ENCODE measurements at places on chromosomes 2 and 18.
A peak's percentile ranks its signal among the peaks of the same experiment; 100 is the strongest.

- no peak for DNase-seq
Observed at GRCh38 chr18:2736823-2737222, 81.3 kb downstream of the SMCHD1 start.

DNA sequence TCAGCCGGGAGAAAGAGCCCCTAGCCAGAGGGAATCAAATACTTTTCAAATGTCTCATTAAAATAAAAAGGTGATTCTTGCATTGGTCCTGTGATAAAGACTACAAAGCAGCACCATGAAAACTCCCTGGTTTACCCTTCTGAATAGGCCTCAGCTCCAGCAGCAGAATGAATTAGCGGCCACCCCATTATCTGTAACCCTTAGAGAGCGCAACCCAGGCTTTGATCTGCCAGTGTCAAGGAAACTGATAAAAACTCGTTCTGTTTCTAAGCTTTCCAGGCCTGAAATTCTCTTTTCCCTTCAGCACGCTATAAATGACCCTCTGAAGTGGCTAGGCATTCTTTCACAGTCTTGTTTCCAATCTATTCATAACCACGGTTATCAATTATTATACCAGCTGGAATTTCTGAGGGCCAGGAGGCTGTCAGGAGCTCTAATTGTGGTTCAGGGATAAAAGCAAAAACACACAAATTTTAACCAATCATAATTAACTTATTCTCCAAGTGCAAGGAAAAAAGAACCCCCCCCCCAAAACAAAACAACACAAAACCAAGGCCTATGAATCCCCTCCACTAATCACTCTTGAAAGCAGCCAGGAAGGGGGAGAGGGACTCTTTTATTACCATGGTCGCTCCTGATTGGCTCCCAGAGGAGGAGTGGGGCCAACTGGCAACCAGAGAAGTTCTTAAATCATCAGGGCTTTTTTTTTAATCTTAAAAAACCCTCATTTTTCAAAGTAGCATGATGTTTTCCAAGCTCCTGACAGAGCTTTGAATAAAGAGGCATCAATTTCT, 258.9 kb downstream of the CYRIA start:
- DNase-seq: no peak

- peak; percentile 12 for DNase-seq
Observed at GRCh38 chr2:3236300-3237045, 141.1 kb downstream of the EIPR1 start.

DNA sequence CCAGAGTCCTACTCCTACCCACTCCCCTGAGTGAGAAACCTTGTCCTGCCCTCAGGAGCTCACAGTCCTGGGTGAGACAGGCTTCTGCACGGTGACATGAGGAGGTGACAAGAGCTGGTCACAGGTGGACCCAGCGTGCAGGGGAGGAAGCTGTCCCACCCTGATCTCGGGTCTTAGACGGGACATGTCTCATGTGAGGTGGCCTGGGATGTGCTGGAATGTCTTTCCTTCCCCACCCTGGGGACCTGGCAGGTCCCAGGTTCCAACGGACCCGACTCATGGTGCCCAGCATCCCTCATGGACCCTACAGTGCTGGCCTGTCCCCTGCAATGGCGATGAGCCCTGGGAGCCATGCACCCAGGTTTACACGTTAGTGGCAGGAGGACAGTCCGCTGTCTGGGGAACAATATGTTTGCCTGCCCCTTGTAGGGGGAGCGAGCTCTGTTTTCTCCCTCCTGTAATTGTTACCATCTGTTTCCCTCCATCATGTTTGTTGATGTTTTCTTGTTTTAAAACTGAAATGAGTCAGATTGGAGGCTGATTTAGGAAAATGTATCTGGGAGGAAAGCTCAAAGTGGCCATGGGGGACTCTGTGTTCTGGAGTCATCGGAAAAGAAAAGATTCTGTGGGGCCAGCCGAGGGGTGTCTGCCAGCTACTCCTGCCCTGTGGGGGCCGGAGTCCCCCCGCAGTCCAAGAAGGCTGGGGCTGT, 238.1 kb downstream of the KLHL29 start:
- no peak for DNase-seq

DNA sequence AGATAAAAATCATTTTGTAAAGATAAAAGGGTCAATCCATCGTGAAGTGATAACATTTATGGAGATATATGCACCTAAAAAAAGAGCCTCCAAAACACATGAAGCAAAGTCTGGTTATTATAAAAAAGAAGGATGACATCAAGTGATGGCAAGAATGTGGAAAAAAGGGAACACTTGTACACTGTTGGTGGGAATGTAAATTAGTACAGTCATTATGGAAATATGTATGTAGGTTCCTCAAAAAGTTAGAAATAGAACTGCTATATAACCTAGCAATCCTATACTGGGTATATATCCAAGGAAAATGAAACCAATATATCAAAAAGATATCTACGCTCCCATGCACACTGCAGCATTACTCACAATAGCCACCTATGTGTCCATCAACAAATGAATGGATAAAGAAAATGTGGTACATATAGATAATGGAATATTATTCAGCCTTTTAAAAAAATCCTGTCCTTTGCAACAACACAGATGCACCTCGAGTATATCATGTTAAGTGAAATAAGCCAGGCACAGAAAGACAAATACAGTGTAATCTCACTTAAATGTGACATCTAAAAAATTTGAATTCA, 28.9 kb downstream of the ABCB11 start:
- no peak for DNase-seq

GRCh38 chr18:79796016-79796415, 1.7 kb upstream of the KCNG2 start:
- no peak for DNase-seq

DNA sequence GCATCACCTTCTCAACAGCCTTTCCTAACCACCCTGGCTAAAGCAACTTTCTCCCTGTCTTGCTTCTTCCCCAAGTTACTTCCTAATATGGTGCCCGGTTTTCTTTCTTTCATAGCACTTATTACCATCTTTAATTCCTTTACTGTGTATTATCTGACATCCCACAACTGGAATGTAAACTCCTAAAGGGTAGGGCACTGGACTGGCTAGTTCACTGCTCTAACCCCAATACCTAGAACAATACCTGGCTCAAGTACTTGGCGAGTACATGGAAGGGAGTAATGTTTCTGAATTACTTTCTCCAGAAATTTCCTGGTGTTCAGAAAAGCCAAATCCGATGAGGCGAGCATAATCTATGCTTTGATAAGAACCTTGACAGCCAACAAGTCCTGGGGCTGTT, 22.7 kb upstream of the RNF103 start:
- DNase-seq: no peak

- no peak for DNase-seq
Observed at GRCh38 chr2:72037261-72037666, 110.4 kb downstream of the CYP26B1 start.

DNA sequence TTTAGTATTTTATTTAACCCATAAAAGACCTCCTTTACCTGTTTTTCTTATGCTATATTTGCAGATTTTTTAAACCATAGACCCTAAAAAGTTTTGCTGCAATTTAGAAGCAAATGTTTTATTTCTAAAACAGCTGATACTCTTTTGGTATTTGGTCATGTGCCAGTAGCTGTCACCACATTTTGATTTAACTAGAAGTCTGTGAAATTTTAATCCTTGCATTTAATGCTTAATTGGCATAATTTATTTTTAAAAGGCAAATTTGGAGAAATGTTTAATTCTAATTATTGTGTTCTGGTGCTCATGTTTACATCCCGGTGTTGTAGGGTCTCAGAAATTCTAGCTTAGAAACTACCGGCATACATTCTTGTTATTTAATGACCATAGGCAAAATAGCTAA, 111.8 kb downstream of the TTC27 start:
- no peak for DNase-seq

DNA sequence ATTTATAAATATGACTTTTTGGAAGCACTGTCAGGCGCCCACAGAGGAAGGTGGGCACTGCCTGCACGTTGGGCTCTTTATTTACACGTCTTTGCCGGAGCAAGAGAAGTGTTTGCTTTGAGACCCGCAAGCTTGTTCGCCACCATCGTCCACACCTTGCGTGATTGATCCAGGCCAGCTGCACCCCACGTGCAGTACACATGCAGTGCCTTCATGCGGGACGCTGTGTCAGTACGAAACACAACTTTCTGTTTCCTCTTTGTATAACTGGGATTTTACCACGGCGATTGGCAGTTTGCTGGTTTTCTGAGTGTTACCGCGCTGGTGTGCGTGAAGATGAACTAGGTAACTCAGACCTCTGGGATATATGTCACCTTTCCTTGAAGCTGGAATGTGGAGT, 571.0 kb upstream of the SALL3 start:
- no peak for DNase-seq

DNA sequence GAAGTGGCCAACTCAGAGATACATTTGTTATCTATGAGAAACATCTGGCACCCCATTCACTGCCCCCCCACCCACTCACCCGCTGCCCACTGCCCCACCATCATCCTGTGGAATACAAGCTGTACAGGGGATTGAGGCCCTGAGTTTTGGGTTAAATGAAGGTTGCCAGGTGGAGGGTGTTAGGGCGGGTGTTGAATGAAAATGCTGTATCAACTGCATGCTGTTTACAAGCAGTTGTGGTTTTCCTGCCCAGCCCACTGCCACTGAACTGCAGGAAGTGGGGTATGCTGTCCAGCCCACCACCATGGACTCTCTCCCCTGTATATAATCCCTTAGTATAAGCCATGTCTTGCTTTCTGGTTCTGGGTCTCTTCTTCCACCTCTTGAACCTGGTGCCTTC, 481.9 kb downstream of the METTL4 start:
- DNase-seq: peak; percentile 75

- no peak for DNase-seq
Observed at GRCh38 chr18:49668574-49669275, 106.9 kb downstream of the LIPG start.

GRCh38 chr18:9419956-9420631, 55.2 kb upstream of the RALBP1 start:
- no peak for DNase-seq

DNA sequence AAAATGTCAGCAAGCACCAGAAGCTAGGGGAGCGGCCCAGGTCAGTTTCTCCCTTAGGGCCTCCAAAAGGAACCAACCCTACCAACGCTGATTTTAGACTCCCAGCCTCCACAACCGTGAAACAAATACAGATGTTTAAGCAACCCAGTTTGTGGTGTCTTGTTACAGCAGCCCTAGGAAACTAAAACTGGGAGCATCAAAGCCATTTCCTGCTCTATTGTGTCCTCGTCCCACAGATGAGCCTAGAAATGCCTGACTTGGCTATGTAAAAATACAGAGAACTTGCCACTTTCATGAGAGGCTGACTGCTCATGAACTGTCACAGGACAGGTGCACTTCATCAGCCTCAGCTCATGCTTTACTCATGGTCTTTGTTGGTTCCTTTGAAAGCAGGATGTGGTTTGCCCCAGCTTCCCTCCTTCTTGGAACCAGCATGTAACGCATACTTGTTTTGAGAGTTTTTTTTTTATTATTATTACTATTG, 97.6 kb upstream of the SLC39A10 start:
- peak; percentile 94 for DNase-seq

- DNase-seq: no peak
Observed at GRCh38 chr2:3470856-3471737, 48.2 kb downstream of the ADI1 start.

GRCh38 chr2:71792926-71793761, 339.8 kb downstream of the DYSF start:
- no peak for DNase-seq

- no peak for DNase-seq
Observed at GRCh38 chr18:46297124-46297523, 192.9 kb downstream of the HAUS1 start.

DNA sequence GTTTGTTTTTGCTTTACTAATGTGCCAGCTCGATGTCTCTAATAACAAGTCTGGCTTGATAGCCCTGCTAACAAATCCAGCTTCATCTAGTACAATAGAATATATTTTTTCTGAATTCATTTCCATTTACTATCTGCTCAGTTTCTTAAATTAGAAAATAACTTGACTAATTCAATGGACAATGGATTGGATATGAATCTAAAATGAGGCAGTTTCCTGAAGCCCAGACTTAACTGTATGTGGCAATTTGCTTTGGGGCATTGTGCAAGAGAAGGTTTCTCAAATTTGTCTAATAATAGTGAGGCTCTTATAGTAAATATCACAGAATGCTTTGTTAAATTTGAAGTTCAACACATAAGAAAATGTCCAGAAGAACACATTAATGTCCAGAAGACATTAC, 25.8 kb downstream of the CALCRL start:
- DNase-seq: no peak

- DNase-seq: no peak
Observed at GRCh38 chr2:222732489-222733178, 61.2 kb downstream of the MOGAT1 start.

DNA sequence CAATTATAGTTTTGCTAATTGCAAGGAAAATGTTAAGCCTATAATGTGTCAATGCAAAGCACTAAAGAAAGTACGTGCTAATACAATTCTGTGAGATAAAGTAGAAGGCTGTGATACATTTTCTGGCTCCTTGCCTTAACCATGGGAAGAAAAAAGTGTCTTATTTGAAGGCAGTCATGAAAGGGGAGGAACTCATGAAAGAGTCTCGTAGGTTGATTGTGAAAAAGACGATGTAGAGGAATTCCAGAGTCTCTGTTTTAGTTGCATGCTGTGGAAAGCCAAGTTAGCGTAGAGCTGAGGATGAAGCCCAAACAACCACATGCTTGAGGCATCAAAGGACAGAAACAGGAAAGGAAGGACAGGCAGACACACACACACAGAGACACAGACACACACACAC, 214.1 kb downstream of the MEIS1 start:
- no peak for DNase-seq

Data from NB4 (cell line).